ENCODE measurements at places on chromosomes 1 and 21. TPM values are rescaled to one million over a fixed set of nuclear protein-coding genes. Genes with fewer than 3 reads are reported as not detected.
A peak's percentile ranks its signal among the peaks of the same experiment; 100 is the strongest.

The DNAJC28 gene
- 1.6 TPM for total RNA-seq

GRCh38 chr21:42535602-42536171 lies 22.0 kb downstream of the SLC37A1 start:
- no peak for DNase-seq

The BATF3 gene
- 1.6 TPM for total RNA-seq

GRCh38 chr1:83860490-83861221 lies 138.3 kb downstream of the TTLL7 start:
- no peak for DNase-seq

- peak; percentile 63 for DNase-seq
Measured at GRCh38 chr1:21896652-21897532, 40.2 kb downstream of the HSPG2 start.

The SPRR5 gene
- 1.8 TPM for total RNA-seq

GRCh38 chr1:69376408-69376807 lies 191.3 kb upstream of the LRRC7 start:
- DNase-seq: no peak

GRCh38 chr1:78375996-78376395 lies 114.8 kb upstream of the PTGFR start:
- DNase-seq: no peak

All from skin of body (tissue), 3 donors.